ENCODE measurements at places on chromosomes 16 and 17. TPM values are rescaled to one million over a fixed set of nuclear protein-coding genes. Genes with fewer than 3 reads are reported as not detected.

The ABCA3 gene
- 8.4 TPM for total RNA-seq

The CRHR1 gene
- not detected for total RNA-seq

The C1QTNF1 gene
- total RNA-seq = 208 TPM

The SULT1A2 gene
- not detected for total RNA-seq

The DHRS7C gene
- not detected for total RNA-seq

The TNP2 gene
- total RNA-seq = under 0.01 TPM

The UBN1 gene
- total RNA-seq = 19.0 TPM

The CTRB2 gene
- total RNA-seq = not detected

The KIF2B gene
- not detected for total RNA-seq

The KLHL10 gene
- not detected for total RNA-seq

The GPRC5C gene
- 24.6 TPM for total RNA-seq

The CD300LB gene
- not detected for total RNA-seq

The MGRN1 gene
- 22.2 TPM for total RNA-seq

The KRTAP2-2 gene
- not detected for total RNA-seq

The STH gene
- total RNA-seq = not detected

The RHBDL1 gene
- 4.2 TPM for total RNA-seq

The SYCE1L gene
- 1.2 TPM for total RNA-seq

The CCDC154 gene
- total RNA-seq = 0.37 TPM

The EME2 gene
- total RNA-seq = 9.5 TPM

The TOB1 gene
- total RNA-seq = 21.9 TPM

The GLIS2 gene
- total RNA-seq = 2.6 TPM

The KRT16 gene
- total RNA-seq = 0.79 TPM

The SLC2A4 gene
- total RNA-seq = 0.19 TPM

The PRM2 gene
- not detected for total RNA-seq

The KIAA0513 gene
- total RNA-seq = 19.0 TPM

The TPPP3 gene
- total RNA-seq = 0.66 TPM

The SGSM2 gene
- 32.7 TPM for total RNA-seq

The TM4SF5 gene
- total RNA-seq = not detected

The ETV4 gene
- 3.2 TPM for total RNA-seq
